Testis (tissue), 5 donors: ENCODE measurements at places on chromosomes 7 and 10.

- H3K27me3 ChIP-seq, result no peaks in the 10 kb centered on the region
- H3K27ac ChIP-seq, result no peak overlapping the region
- no peak for DNase-seq
- H3K4me3 ChIP-seq, result no peak overlapping the region
- H3K36me3 ChIP-seq, result no peaks in the 10 kb centered on the region
Observed at GRCh38 chr7:155285833-155286232, 11.8 kb upstream of the INSIG1 start.

- H3K4me1 ChIP-seq, result peaks cover 49% of the 10 kb centered on the region
- H3K27me3 ChIP-seq, result no peaks in the 10 kb centered on the region
- no peak overlapping the region for H3K4me3 ChIP-seq
- DNase-seq, result no peak
- no peaks in the 10 kb centered on the region for H3K36me3 ChIP-seq
Observed at GRCh38 chr10:80485076-80485945, 31.2 kb downstream of the TSPAN14 start.

GRCh38 chr7:117011419-117012260, 58.3 kb downstream of the ST7 start:
- no peaks in the 10 kb centered on the region for H3K4me1 ChIP-seq
- no peak overlapping the region for H3K27ac ChIP-seq
- no peak for DNase-seq
- no peaks in the 10 kb centered on the region for H3K36me3 ChIP-seq
- no peak overlapping the region for H3K4me3 ChIP-seq
- H3K27me3 ChIP-seq, result no peaks in the 10 kb centered on the region

- peak; percentile 32 for DNase-seq
- no peak overlapping the region for H3K27ac ChIP-seq
- H3K36me3 ChIP-seq, result no peaks in the 10 kb centered on the region
- H3K4me1 ChIP-seq, result peaks cover under 1% of the 10 kb centered on the region
Observed at GRCh38 chr10:70589762-70590654, 12.5 kb downstream of the PRF1 start.

DNA sequence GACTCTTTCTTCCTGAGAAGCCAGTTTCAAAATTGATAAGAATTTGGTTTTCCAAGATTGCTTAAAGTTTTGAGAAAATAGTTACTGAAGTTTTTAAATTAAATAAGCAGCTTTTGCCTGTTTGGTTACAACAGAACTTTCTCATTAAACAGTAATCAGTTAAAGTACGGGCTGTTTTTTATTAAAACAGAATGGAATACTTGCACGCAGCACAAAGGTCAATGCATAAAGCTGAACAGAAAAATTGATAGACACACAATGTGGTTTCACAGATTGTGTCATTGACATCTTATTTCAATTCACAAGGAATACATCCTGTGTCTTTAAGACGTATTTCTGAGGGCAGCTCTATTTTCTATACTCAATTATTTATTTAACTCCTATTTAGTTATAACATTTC, 192.2 kb downstream of the PRKG1 start:
- no peak for DNase-seq
- no peaks in the 10 kb centered on the region for H3K27me3 ChIP-seq
- no peaks in the 10 kb centered on the region for H3K4me1 ChIP-seq
- H3K4me3 ChIP-seq, result no peak overlapping the region

GRCh38 chr10:80199828-80200227, 5.5 kb downstream of the ANXA11 start:
- no peak overlapping the region for H3K4me3 ChIP-seq
- peaks cover 40% of the 10 kb centered on the region for H3K4me1 ChIP-seq
- H3K27me3 ChIP-seq, result no peaks in the 10 kb centered on the region
- peak overlapping the region; percentile 13 for H3K27ac ChIP-seq
- H3K36me3 ChIP-seq, result no peaks in the 10 kb centered on the region
- peak; percentile 63 for DNase-seq

GRCh38 chr10:84179059-84179710, 5.6 kb downstream of the GPR15LG start:
- H3K36me3 ChIP-seq, result no peaks in the 10 kb centered on the region
- H3K27ac ChIP-seq, result no peak overlapping the region
- no peaks in the 10 kb centered on the region for H3K4me1 ChIP-seq

DNA sequence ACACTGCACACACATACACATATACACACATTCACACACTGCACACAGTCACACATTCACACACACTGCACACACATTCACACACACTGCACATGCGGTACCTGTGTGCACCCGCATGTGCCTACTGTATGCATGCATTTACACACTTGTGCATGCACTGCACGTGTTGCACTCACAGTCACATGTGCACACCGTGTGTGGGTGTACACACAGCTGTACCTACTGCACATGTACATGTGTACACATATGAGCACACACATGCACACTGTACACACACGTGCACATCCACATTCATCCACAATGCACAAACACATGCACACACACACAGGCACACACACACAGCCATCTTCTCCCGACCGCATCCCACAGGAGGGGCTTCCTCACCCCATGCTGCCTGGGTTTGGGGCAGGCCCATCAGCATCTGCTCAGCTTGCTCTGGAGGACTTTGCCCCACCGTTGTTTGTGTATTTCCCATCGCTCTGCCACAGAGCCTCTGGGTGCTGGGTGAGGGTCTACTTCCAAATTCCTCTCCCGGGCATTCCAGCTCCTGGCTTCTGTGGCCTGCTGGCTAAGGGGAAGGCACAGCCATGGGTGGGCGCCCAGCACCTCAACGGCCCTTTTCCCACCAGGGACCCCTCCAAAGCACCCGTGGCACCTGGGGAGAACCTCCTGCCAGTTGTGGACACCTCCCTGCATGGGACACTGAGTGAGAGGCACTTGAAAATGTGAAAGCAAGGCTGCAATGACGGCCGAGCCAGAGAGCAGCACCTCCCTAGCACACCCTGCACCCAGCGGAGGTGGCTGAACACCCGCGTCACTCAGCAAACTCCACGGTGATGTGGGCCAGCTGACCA, 324.3 kb downstream of the PTPRN2 start:
- no peak overlapping the region for H3K27ac ChIP-seq
- no peaks in the 10 kb centered on the region for H3K27me3 ChIP-seq
- no peak for DNase-seq
- no peak overlapping the region for H3K4me3 ChIP-seq
- H3K4me1 ChIP-seq, result no peaks in the 10 kb centered on the region

DNA sequence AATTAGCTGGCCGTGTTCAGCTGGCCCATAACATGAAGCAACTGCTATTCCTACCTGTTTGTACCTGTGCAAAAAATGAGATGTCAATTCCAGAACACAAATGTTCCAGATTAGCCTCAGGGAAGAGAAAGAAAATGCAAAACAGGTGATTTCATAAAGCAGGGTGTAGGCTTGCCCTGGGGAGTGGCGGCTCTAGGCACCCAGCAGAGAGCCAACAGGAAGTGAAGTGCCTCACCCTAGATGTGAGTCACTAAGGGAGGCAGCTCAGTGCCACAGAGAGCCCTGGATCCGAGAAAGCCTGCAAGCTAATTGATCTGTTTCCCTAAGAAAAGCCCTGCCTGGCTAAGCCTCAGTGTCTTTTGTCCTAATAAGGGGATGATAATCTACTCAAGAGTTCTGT, 240.0 kb downstream of the ARHGAP21 start:
- H3K4me3 ChIP-seq, result no peak overlapping the region
- no peaks in the 10 kb centered on the region for H3K36me3 ChIP-seq
- DNase-seq, result no peak
- H3K27me3 ChIP-seq, result no peaks in the 10 kb centered on the region
- no peak overlapping the region for H3K27ac ChIP-seq

- no peaks in the 10 kb centered on the region for H3K27me3 ChIP-seq
- H3K4me3 ChIP-seq, result no peak overlapping the region
- H3K4me1 ChIP-seq, result peaks cover 3% of the 10 kb centered on the region
- no peak overlapping the region for H3K27ac ChIP-seq
- DNase-seq, result no peak
Observed at GRCh38 chr7:128389618-128390329, 20.0 kb downstream of the IMPDH1 start.

- no peaks in the 10 kb centered on the region for H3K36me3 ChIP-seq
- no peaks in the 10 kb centered on the region for H3K4me1 ChIP-seq
- no peaks in the 10 kb centered on the region for H3K27me3 ChIP-seq
- no peak overlapping the region for H3K4me3 ChIP-seq
- DNase-seq, result no peak
- H3K27ac ChIP-seq, result no peak overlapping the region
Observed at GRCh38 chr7:107427462-107427861, 42.4 kb upstream of the GPR22 start.
